Activated CD4-positive, alpha-beta T cell treated with anti-CD3 and anti-CD28 coated beads for 36 hours (primary cell): ENCODE measurements at places on chromosomes 2 and 18.

GRCh38 chr2:84940088-84940470 is 30.9 kb upstream of the KCMF1 start:
- DNase-seq, result peak; percentile 25

DNA sequence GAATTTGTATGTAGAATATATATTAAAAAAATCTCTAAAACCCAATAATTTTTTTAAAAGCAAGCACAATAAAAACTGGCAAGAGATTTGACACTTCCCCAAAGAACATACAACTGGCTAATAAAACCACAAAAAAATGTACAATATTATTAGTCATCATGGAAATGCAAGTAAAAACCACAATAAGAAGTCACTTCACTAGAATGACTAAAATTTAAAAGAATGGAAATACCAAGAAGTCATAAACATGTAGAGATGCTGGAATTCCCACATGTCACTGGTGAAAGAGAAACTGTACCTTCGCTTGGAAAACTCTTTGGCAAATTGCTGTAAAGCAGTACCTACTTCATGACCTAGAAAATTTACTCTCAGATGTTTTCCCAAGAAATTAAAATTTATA is 43.4 kb upstream of the KYNU start:
- no peak for DNase-seq

DNA sequence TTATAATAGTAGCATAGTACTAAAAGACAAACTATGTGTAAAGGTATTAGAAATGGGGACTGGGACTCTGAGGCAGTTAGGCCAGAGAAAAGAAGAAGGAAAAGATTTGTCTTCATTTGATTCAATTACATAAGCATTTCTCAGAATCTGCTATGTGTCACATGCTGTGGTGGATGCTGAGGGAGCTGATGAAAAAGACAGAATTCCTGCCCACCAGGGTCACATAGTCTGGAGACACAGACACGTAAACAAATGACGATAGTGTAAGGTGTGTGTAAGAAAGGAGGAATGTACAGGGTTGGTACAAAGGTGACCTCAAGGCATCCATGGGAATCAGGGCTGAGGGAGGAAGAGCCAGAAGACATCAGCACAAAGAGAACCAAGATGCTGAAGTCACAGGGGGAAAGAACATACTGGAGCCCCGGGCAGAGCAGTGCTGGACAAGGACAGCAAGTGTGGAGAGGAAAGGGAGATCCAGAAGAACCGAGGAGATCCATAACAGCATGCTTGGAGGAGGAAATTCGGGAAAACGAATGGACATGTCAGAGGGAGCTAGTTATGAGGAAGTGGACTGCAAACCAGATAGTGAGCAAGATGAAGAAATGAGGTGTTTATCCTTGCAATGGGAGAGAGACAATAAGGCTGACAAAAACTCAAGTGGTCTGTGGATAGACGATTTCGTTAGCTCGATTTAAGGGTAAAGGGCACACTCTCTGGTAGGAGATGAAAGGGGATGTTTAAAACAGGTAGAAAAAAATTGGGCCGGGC is 1.2 kb upstream of the MAPRE3 start:
- DNase-seq, result no peak

DNA sequence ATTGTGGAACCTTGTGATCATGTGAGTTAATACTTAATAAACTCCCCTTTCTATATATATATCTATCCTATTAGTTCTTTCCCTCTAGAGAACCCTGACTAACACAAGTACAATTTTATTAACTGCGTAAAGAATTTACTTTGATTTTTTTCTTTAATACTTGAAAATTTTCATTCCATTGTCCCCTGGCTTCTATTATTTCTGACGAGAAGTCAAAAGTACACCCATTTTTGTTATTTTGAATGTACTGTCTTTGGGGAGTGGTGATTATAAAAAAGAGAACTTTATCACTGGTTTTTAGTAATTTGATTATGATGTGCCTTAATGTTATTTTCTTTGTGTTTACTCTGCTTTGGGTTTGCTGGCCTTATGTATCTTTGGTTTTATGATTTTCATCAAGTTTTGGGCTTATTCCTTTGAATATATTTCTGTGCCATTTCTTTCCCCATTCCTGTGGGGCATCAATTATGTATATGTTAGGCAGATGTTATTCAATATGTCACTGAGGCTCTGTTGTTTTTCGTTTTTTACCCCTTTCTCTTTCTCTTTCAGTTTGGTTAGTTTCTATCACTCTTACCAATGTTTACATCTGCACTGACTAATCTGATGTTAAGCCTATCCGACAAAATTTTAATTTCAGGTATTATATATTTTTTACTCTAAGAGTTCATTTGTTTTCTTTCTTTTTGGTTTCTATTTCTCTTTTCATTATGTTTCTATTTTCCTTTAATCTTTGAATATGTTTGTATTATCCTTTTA is 271.4 kb downstream of the CAMKMT start:
- no peak for DNase-seq

DNA sequence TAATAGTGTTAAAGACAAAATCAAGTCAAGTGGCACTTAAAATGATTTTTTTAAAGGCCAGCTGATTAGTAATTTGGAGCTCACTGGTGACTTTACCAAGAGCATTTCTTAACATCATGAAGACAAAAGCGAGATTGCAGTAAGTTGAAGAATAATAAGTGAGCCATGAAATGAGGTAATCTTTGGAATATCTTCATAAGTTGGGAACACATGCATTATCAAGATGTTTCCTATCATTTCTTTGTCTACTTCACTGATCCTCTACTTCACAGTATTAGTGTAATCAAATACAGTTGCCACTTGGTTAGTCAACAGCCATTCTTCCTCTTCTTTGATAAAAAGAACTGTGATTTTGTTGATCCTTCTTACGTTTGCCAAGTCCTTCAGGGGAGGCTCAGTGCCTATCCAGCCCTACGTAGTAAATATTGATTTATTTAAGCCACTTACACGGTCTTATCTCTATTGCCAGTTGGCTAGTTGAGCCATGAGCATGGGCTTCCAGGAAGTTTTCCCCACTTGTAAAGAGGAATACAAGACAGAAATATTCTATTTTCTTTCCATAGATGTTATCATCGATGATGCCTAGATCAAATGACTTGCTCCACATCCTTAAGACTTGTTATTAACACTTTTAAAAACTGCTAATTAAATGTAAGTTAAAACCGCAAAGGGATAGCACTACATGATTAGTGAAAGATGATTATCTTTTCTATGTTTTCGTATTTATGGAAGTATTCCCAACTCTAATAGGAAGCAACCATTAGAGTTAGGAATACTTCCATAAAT is 46.1 kb downstream of the YES1 start:
- DNase-seq, result no peak
